CD8-positive, alpha-beta memory T cell (primary cell): ENCODE measurements at places on chromosomes 7 and 10.

GRCh38 chr10:130191380-130191779 lies 55.2 kb downstream of the GLRX3 start:
- DNase-seq = no peak

- DNase-seq = no peak
Measured at GRCh38 chr10:119456435-119456810, 86.1 kb downstream of the RGS10 start.

- no peak for DNase-seq
Measured at GRCh38 chr10:62046522-62047227, 145.2 kb downstream of the ARID5B start.

GRCh38 chr7:30237271-30237695 lies 47.1 kb upstream of the ZNRF2 start:
- no peak for DNase-seq

- DNase-seq = no peak
Measured at GRCh38 chr10:42781893-42782445, 626 bp upstream of the BMS1 start.

GRCh38 chr10:93028883-93029282 lies 31.7 kb upstream of the CYP26C1 start:
- DNase-seq = no peak

- no peak for DNase-seq
Measured at GRCh38 chr10:51935341-51935740, 235.9 kb upstream of the CSTF2T start.

- DNase-seq = no peak
Measured at GRCh38 chr10:10647331-10647730, 370.3 kb upstream of the CELF2 start.

DNA sequence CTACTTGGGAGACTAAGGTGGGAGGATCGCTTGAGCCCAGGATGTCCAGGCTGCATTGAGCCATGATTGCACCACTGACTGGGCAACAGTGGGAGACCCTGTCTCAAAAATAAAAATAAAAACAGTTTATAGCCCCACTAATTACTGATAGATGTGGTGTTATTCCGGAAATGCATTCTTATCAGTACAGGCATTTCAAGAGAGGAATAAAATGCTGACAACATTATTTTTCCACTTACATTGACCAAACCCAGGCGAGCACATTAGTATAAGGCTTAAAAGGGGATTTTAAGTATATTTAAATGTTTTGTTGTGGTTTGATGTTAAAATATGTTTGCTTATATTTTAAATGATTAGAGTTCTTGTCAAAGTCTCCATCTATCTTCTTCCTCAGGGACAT lies 359.5 kb downstream of the PLXDC2 start:
- DNase-seq = no peak

GRCh38 chr10:77231884-77232610 lies 405.6 kb downstream of the KCNMA1 start:
- no peak for DNase-seq

- no peak for DNase-seq
Measured at GRCh38 chr7:42381161-42381560, 144.2 kb upstream of the GLI3 start.

DNA sequence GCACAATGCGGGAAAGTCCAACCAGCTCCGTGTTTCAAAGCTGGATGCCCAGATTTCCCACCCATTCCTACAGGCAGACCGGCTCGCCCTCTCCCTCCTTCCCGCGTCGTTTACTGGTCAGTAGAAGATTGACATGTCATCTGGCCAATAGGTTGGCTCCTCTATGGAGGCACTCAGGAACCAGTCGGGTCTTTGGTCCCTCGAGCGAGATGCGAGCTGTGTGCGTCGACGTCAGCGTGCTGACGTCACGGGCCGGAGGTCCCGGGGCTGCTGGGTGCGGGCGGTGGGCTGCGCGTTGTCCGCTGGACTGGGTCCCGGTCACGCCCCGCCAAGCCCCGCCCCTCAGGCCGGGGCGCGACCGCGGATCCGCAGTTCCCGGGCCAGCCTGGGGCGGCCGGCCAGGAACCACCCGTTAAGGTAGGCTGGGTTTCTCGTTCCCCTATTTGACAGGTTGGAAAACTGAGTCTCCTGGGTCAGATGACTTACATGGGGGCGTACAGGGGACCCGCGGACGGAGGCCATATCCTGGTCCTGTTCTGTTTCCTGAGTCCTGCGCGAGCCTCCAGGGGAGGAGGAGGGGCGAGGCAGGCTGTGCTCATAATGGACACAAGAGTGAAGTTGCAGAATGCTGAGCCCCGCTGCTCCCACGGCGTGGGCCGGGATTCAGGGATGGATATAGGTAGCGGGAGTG lies at the start of gene STARD3NL:
Gene STARD3NL (plus strand): TSS at position 242 of the 691 bp plus-strand sequence. CDS start 29,260 bp downstream, outside the sequence.
- DNase-seq = peak; percentile 91

GRCh38 chr7:81883801-81884393 lies 114.0 kb upstream of the HGF start:
- no peak for DNase-seq

DNA sequence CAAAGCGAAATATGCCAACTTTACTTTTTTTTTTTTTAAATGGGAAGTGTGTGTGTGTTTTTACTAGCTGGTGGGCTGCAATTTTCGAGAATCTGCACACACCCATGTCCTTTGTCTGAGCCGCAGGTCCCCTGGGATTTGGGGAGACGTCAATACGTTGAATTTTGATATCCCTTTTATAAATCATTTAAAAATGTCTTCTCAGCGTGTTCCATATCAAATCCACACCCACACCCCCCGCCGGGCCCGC lies 404 bp upstream of the FMC1 start:
- DNase-seq = no peak

DNA sequence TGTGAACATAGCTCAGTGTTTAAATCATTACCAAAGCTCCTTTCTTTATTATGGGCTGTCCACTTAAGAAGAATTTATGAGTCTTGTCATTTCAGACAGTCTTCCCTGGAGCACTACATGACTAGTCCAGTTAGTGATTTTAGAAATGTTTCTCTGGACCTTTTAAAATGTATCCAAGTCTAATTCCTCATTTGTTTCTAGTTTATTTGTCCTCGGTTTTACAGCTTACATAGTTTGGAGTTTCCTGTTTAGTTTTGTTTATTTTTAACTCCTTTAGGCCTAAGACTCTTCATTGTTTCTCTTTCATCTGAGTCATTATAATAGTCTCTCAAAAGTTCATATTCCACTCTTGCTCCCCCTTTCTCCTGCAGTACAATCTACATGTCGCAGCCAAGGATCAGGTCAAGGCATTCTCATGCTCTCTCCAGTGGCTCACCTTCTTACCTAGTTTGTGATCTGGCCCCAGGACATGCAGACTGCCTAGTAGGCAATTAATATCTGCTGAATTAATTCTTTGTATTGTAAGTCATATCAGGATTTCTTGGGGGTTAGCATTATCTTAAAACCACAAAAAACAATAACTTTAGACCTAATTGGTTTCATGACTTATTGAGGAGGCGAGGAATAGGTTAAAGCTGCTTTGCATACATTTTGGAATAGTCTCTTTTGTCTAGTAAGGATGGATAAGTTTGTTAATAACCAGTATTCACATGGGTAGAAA lies 93.8 kb downstream of the MAPK8 start:
- no peak for DNase-seq

- peak; percentile 20 for DNase-seq
Measured at GRCh38 chr10:92291921-92292845, 1.2 kb downstream of the MARCHF5 start.

GRCh38 chr7:1056785-1057410 lies 12.6 kb downstream of the GPR146 start:
- DNase-seq = no peak

DNA sequence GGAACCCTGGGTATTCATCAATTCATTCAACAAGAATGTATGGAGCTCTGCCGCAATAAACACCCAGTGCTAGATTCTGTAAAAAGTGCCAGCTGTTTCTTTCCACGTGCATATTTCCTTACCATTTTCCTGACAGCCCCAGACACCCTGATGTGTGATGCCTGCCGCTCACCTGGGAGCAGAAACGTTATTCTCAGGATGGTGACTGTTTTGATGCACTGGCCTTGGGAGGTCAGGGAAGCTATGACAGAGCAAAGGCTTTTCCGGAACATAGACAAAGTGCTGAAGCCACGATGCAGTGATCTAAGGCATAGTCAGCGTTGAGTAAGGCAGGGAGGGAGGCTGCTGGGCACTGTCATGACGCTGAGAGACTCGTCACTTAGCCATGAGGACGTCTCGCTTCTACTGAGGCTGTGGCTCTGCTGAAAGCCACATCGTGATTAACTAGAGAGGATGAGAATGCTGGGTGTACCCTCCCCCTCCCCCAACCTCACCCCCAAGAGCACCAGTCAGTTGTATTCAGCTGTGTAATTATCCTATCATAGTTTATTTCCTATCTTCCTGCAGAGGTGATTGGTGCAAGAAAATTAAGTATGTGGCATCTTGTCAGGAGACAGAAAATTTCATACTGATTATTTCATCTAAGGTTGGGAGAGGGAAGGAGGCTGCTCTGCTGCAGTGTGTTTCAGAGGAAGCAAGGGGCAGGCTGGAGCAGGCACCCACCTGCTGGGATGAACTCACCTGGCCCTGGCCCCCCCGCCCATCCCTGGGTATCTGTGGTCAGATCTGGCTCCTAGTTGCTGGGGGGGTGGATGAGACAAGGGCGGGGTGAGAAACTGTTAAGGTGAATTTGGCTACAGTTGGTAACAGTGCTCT lies 48.8 kb upstream of the SMNDC1 start:
- DNase-seq = peak; percentile 36

- DNase-seq = no peak
Measured at GRCh38 chr7:78218876-78219275, 420.3 kb downstream of the PHTF2 start.

- DNase-seq = no peak
Measured at GRCh38 chr10:103581499-103581898, 88.0 kb downstream of the NEURL1 start.

- no peak for DNase-seq
Measured at GRCh38 chr10:63712717-63713115, 191.5 kb downstream of the REEP3 start.

GRCh38 chr10:20890009-20890408 lies 7.1 kb downstream of the NEBL start:
- no peak for DNase-seq

- DNase-seq = no peak
Measured at GRCh38 chr7:2158331-2159175, 74.2 kb downstream of the MAD1L1 start.

DNA sequence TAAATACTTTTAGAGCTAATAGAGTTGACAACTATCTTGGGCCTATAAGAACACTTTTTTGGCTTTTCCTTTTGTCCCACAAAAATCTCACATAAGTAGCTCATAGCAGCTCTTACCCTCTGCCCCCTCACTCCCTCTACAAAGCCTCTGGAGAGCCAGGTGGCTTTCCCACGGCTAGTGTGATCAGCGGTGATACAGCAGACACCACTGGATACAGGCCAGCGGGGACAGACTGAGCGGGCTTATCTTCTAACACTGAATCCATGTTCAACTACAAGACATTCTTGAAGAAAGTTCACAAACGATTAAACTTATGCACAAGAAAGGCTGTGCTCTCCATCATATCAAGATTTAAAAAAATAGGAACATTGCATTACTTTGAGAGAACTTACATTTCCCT lies 377.2 kb downstream of the PARD3 start:
- DNase-seq = no peak

GRCh38 chr7:137360087-137360679 lies 16.6 kb upstream of the PTN start:
- no peak for DNase-seq

- DNase-seq = no peak
Measured at GRCh38 chr10:57786850-57787750, 480.6 kb downstream of the IPMK start.

- DNase-seq = no peak
Measured at GRCh38 chr7:155194382-155195140, 103.1 kb upstream of the INSIG1 start.

- no peak for DNase-seq
Measured at GRCh38 chr7:99514050-99514449, 9.6 kb downstream of the ZKSCAN5 start.

DNA sequence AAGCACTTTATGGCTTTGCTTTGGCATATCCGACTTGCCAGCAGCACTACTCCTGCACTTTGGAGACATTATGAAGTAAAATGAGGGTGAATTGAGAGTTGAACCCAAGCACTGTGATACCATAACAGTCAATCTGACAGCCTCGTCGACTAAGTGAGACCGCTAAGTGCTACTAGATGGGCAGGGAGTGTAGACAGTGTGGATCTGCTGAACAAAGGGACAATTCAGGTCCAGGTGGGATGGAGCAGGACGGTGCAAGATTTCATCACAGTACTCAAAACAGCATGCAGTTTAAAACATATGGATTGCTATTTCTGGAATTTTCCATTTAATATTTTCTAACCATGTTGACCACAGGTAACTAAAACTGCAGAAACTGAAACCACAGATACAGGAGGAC lies 20.8 kb upstream of the PRTFDC1 start:
- DNase-seq = no peak

GRCh38 chr10:61766927-61767326 lies 104.2 kb downstream of the CABCOCO1 start:
- no peak for DNase-seq

DNA sequence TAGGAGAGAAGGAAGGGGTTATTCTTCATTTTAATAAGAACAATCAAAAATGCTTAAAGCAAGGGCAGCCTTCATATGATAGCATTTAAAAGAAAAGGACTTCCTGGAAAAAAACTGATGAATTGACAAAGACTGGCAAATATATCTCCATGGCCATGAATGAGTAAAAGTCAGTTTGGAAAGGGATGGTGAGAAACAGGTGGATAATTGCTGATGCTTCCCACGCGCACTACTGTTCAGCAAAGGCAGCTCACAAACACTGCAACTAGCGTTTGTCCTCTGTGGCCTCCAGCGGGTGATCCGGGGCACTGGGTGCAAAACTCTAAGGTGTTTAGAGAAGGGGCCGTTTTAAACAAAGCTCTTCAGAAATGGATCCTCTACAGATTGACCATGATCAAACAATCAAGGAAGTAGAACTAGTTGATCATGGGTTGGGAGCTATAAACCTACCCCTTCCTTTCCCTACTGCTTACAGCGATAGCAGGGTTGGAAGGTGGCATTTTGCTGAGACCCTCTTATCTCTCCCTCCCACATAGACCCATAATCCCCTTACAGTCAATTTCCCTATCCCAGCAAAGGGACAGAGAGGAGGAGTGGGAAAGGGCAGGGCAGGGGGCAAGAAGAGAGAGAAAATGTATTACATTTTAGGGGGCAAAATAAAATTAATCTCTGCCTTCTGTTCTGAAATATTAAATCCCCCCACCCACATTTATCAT lies 53.8 kb downstream of the SMURF1 start:
- no peak for DNase-seq

DNA sequence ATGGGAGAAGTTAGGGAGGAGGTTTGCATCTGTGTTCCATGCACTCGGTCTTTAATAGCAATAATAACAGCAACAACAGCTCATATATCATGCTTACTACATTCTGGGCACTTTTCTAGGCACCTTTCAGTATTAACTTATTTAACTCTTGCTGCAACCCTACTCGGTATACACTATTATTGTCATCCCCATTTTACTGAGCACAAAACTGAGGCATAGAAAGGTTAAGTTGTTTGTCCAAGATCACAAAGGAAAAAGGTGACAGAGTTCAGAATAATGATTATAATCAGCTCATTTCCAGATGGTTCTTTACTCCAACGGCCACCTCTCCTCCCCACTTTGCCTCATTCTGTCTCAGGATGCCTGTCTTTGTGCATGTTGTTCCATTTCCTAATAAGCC lies 102.1 kb upstream of the ABI1 start:
- DNase-seq = no peak
